ENCODE measurements at places on chromosomes 11 and 22.

GRCh38 chr11:94583213-94583865, 16.2 kb downstream of the PIWIL4 start:
- no peak for DNase-seq

DNA sequence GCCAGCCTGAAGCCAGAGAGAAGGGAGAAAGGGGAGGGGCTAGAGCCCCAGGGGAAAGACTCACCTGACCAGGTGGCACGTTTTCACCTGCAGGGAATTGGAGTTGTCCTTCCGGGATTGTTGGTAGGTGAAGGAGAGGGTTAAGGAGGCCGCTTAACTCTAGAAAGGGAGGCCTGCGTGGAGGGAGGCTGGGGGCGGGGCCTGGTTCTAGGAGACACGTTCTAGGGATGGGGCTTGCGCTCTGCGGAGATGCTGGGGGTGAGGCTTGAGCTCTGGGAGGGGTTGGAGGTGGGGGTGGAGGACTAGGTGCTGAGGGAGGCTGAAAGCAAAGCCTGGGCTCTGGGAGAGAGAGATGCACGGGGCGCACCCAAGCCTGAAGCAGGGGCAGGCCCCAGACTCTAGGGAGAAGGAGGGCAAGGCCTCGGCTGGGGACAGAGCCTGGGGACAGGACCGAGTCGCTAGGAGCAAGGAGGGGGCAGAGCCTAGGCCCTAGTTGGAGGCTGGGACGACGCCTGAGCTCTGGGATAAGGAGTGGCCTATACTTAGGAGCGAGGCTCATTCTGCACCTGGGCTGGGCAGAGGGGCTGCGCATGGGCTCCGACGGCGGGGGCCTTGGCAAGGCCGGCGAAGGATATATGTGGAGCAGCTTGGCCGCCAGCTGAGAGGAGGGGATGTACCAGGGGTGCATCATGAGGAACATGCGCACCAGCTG, 2.4 kb downstream of the RASGRP2 start:
- no peak for DNase-seq

- peak; percentile 5 for DNase-seq
Observed at GRCh38 chr11:93614173-93614722, 47.2 kb upstream of the CEP295 start.

GRCh38 chr11:110776081-110776480, 63.8 kb upstream of the ARHGAP20 start:
- no peak for DNase-seq

DNA sequence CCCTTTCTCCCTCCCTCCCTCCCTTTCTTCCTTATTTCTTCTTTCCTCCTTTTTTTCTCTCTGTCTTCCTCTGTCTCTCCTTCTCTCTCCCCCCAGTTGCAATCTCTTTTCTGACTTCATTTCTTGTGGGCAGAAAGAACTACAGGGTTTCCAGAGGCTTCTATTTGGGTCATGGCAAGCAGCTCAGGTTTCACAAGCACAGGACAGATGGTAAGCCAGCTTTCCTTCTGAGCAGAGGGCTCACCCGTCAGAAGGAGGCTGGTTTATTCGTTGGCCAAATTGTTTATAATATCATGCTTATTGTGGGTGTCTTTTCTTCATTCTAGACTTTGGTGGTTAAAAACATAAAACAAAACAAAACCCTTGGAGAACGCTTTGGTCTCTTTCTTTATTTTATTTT, 58.9 kb upstream of the CLMP start:
- DNase-seq, result no peak

GRCh38 chr11:131841028-131841427, 470.6 kb downstream of the NTM start:
- no peak for DNase-seq

DNA sequence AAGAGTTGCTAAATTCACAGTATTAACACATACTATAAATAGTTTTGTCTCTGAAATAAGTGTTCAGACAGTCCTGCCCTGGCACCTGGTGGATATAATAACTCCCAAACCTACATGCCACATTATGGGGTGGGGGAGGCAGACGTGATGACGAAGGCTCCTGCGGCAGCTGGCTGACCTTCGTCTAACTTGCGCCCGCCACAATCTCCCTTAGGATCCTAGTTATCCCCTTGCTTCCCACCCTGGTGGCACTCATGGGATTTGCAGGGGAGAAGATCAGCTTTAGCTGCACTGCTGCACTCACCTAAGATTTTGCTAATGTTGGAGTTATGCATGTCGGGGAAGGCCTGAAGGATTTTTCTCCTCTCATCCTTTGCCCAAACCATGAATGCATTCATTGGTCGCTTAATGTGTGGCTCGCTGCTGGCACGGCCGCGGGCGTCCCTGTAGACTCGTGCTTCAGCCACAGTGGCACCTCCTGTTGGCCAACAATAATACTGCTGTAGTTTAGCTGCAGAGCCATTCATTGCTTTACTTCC, 367.6 kb downstream of the SOX6 start:
- DNase-seq, result no peak

- no peak for DNase-seq
Observed at GRCh38 chr22:39512026-39512425, 8.3 kb upstream of the ATF4 start.

- no peak for DNase-seq
Observed at GRCh38 chr11:110366291-110366690, 63.5 kb upstream of the FDX1 start.

DNA sequence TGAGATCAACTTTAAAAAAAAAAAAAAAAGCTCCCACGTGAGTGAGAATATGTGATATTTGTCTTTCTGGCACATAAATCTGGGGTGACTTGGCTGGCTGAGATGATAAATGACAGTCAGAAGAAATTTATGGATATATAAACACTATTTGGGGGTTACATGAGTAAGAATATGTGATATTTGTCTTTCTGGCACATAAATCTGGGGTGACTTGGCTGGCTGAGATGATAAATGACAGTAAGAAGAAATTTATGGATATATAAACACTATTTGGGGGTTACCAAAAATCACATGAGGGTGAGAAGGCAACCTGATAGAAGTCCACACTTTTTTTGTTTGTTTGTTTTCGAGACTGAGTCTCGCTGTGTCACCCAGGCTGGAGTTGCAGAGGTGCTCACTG, 6.6 kb upstream of the TSG101 start:
- DNase-seq, result no peak

- DNase-seq, result no peak
Observed at GRCh38 chr11:16841984-16842383, 103.5 kb downstream of the C11orf58 start.

- DNase-seq, result no peak
Observed at GRCh38 chr11:19160847-19161246, 40.9 kb downstream of the CSRP3 start.

GRCh38 chr22:50529897-50530579, at the start of gene TYMP:
Gene TYMP, minus strand, starts transcription at chr22:50530012. Its CDS starts 303 bp downstream, at chr22:50529709.
- DNase-seq, result peak; percentile 71

DNA sequence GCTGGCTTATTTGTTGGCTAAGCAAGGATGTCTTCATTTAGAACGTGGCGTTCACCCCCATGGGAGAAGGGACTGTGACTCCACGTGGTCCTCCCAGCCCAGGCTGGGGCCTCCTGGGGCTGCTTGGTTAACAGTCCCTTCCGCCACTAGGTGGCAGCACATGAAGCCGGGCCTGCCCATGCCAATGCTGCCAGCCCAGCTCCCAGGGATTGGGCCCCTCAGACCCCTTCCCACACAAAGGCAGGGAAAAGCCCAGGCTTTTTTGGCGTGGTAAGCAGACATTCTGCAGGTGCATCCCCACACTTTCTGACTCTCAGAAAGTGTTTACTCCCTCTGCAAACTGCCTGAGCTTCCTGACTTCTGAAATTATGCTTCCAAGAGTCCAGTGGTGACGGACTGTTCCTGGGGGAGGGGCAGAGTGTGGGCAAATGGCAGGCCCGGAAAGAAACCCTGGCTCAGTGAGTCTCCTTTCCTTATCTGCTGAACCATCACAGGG, 3.1 kb downstream of the CBX6 start:
- peak; percentile 87 for DNase-seq

- no peak for DNase-seq
Observed at GRCh38 chr11:108947654-108948570, 283.0 kb downstream of the DDX10 start.

GRCh38 chr11:64492561-64492960, 98.5 kb upstream of the SLC22A12 start:
- no peak for DNase-seq

DNA sequence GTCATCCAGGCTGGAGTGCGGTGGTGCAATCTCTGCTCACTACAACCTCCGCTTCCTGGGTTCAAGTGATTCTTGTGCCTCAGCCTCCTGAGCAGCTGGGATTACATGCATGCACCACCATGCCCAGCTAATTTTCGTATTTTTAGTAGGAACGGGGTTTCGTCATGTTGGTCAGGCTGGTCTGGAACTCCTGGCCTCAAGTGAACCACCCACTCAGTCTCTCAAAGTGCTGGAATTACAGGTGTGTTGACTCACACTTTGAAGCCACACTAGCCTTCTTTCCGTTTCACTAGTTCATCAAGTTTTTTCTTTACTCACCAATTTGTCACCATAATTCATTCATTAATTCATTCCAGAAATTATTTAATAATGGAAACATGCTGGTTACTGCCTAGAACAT, 298.4 kb upstream of the MTNR1B start:
- no peak for DNase-seq

DNA sequence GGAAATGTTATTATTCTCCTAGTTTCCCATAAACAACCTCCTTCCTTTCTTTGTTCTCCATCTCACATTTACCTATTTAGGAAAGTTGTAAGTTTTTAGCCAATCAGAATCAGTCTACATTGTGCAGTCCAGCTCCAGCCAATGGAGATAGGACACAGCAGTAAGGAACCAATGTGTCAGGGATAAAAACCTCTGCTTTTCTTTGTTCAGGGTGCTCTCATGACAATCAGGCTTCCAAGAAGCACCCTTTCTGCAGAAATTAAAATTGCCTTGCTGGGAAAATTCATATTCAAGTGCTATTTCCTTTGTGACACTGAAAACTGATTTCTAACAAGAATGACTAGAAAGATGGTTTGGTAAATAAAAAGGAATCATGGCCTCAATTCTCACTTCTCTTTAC, 14.6 kb downstream of the SCGB2A1 start:
- no peak for DNase-seq
